ENCODE measurements at places on chromosomes 7 and 10.
A peak's percentile ranks its signal among the peaks of the same experiment; 100 is the strongest.

DNA sequence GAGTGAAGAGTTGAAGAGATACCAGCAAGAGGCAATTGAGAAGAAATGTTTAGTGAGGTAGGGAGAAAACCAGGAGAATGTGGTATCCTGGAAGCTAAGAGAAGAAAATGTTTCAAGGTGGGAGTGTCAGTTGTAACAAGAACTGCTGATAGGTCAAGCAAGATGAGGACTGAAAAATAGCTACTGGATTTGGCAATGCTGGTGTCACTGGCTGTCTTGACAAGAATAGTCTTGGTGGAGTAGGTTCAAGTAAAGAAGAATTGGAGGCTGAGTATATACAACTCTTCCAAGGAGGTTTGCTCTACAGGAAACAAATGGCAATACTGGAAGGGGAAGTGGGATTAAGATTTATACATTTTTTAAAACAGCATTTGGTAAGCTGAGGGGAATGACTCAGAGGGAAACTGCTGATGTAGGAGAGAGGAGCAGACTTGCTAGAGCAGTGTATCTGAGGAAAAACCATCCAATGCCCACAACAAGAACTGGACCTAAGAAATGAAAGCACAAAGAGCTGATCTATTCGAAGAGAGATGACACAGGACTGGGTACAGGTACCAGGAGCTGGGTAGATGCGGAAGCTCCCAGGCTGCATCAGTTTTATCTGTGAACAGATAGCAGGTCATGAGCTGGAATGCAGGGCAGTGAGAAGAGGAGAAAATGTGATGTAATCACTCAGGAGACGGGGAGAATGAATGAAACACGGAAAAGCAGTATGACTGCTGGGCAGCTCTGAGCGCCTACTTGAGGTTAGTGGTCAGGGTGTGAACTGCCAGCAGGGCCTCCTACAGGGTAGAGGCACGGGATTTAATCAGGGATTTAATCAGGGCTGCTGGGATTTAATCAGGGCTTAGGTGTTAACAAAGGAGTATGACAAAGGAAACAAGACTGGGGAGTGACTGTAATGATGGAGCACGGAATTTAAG, 34.5 kb downstream of the FAM25A start:
- DNase-seq: peak; percentile 22

DNA sequence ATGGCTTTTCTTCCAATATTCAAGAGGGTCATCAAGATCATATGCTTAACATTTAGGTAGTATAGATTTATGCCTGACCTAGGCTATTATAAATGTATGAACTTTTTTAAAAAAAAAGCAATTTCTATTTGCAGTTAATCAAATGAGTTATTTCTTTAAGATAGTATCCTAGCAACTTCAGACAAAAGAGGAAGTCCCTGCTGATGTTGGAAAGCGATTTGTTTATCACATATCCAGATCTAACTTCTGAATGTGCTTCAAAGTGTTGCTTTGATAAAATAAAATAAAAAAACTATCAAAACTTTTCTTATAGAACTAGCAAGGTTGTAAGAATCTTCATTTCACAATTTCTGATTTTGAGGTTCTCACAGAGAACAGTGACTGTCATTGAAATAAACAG, 401.9 kb upstream of the PHF14 start:
- DNase-seq: no peak

- no peak for DNase-seq
Observed at GRCh38 chr10:79403441-79404230, 41.8 kb downstream of the ZCCHC24 start.

GRCh38 chr10:71483885-71484751, 87.4 kb downstream of the CDH23 start:
- DNase-seq: no peak

- DNase-seq: no peak
Observed at GRCh38 chr10:104501864-104502579, 139.1 kb upstream of the SORCS3 start.

DNA sequence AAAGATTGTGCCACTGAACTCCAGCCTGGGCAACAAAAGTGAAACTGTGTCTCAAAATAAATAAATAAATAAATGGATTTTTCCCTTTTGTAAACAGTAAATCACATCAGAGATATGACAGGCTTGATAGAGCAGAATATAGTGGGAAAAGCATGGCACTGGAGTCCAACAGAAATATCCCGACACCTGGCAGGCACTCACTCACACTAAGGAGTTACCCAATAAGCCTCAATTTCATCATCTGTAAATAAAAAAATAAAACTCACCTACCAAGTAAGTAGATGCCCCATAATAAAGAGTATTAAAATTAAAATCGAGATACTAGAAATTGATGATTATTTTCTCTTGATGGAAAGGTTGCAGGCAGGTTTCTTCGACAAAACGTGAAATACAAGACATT, 1.7 kb downstream of the ATE1 start:
- no peak for DNase-seq

DNA sequence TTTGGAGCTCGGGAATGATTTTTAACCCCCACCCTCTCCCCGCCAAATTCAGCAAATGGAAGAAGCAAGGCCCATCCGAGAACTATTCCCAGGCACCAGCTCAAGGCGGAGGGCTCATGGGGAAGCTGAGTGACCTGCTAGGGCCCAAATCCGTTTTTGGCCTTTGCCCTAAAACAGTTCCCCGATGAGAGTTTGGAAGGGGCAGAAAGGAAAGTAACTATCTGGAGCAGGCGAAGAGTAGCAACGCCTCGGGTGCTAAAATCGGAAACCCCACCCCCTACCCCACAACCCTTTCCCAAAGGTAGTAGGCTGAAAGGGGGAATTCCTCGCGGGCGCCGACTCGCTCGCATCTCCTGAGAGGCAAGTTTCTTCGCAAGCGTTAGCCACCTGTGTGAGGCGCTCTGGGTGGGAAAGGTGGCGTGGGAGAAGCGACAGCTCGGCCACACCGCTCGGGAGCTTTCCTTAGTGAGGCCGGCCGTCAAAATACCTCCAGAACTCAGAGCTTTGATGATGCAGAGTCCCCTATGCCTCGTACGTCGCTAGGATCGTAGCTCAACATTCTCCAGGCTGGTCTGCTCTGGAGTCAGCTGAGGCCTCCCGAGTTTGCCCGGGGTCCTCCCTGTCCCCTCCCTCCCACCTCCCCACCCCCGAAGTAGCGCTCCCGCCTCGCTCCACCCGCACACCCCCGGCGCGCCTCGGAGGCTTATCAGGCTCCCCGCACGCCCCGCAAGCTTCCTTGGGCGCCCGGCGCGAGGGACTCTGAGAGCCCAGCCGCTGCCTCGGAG, 642 bp upstream of the PRKG1 start:
- DNase-seq: no peak

GRCh38 chr10:24310104-24310503, 101.2 kb downstream of the KIAA1217 start:
- no peak for DNase-seq

GRCh38 chr7:51827631-51828030, 511.0 kb upstream of the COBL start:
- DNase-seq: no peak
